ENCODE measurements at places on chromosomes 7 and 10.

DNA sequence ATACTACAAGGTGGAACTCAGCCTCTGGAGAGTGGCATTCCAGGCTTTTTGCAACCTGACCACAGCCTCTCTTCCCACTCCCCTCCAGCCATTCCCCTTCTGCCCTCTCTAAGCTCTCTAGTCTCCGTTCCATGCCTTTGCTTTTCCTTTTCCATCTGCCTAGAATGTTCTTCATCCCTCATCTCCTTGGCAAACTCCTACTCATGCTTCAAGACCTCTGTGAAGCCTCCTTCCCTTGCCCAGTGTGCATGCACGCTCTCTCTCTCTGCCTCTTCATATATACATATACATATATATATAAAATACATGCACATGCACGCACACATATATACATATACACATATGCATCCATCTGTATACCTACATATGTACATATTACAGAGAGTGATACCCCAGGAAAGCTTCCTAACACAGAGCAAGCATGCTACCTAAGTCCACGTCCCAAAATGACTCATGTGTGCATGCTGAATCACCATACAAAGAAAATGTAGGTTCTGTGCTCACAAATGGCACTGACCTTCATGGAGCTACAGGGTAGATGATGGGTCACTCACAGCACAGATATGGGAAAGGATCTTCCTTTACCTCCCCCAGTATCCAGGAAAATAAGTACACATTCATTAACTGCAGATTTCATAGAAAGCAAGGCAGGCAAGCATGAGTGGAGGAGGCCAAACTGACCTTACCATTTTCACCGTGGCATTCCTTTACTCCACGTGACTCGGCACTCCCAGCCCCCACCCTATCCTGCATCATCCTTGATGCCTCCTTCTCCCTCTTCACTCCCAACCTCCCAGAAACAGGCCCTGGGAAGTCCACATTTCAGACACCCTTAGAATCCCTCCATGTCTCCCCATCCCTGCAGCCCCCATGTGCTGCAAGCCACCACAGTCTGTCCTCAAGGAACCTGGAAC is 238.4 kb upstream of the ZMIZ1 start:
- no peak for DNase-seq

DNA sequence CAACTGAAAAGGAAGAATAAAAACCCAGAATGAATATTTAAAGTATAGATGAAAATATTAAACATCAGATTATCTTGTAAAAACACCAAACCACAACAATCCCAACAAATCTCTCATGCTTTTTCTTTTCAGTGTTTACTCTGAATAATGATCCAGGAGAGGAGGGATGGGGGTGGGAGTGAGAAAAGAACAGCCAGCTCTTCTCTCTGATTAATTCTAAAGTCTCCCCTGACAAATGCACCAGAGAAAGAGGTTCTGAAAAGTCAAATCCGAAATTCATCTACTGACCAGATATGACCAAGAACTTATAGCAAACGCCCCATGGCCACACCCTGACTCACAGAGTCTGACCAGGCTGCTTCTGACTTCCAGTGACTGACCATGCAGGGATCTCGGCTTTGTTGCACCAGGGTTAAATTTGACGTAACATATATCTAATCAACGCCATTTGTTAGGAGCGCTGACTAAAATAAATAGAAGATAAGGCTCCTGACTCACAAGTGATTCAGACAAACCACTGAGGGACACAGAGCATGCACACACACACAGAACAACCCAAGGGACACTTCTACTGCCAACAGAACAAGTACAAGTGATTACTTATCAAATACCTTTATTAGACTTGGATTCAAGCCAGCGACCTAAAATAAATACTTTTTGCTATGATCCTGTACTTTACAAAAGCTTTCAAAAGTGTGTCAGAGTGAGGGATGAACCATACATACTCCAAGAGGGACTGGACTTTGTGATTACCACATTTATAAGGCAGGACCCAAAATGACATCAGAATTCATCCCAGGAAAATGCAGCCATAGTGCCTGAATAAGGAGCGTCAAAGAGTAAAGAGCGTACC is 9.3 kb upstream of the SPOCK2 start:
- DNase-seq = no peak

DNA sequence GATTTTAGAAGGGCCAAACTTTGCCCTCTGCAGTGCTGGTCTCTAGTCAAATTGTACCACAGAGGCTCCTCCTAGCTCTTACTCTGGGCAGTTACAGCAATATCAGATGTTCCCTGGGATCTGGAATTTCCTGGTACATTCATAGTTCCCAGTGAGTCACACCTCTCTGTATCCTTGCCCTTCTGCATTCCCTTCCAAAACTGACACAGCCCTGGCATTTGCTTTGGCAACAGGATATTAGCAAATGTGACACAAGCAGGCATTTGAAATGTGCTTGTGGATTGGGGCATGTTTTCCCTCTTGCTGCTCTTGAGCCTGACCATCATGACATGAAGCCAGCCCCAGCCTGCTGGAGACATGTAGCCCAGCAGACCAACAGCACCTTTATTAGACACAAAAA is 284.7 kb upstream of the AKR1E2 start:
- no peak for DNase-seq

- DNase-seq = no peak
Measured at GRCh38 chr10:34677591-34677990, 137.5 kb downstream of the PARD3 start.

GRCh38 chr10:133388973-133389818 is 4.8 kb upstream of the MTG1 start:
- no peak for DNase-seq

- no peak for DNase-seq
Measured at GRCh38 chr7:157518514-157519175, 181.8 kb downstream of the DNAJB6 start.

Measured in anterior cingulate cortex (tissue), 58 donors.